Hematopoietic multipotent progenitor cell treated with erythropoietin and hydrocortisone succinate and interleukin-3 and kit ligand, for 6 days (in vitro differentiated cells): ENCODE measurements at places on chromosomes 4 and X.

- DNase-seq = no peak
Observed at GRCh38 chr4:109254845-109255244, 47.6 kb downstream of the COL25A1 start.

DNA sequence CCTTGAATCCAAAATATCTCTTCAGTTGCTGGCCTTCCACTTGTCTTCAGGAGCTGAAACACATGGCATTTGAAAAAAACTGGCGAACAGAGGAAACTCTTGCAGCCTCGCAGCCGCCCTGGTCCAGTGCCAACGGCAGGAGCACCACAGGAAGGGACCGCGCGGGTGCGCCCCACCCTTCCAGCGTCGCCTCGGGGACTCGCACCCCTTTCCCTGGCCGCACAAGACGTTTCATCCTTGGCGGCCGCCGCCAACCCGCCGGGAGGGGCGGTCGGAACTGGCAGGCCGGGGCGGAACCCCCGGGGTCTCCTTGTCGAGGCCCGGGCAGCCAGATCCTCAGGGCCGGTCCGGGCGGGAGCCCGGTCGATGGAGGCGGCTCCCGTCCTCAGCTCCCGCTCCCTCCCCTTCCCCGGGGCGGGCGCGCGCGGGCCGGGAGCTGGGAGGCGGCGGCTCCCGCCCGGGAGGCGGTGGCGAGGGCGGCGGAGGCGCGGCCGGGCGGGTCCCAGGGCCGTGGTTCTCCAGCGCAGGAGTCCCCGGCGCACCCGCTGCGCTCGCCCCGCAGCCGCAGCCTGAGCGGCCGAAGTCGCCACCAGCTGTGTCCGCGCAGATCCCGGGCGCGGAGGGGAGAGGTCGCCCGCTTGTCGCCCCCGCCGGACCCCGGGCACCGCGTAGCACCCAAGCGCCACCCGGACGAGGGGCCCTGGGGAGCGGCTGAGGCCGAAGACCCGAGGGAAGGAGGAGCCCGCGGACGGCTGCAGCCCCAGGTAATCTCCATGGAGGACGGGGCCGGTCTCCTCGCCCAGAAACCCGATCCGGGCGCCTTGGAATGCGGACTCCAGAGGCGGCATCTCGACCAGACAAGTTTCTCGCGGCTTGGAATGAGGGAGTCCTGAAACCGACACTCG, 886 bp upstream of the NDST3 start:
- peak; percentile 75 for DNase-seq

DNA sequence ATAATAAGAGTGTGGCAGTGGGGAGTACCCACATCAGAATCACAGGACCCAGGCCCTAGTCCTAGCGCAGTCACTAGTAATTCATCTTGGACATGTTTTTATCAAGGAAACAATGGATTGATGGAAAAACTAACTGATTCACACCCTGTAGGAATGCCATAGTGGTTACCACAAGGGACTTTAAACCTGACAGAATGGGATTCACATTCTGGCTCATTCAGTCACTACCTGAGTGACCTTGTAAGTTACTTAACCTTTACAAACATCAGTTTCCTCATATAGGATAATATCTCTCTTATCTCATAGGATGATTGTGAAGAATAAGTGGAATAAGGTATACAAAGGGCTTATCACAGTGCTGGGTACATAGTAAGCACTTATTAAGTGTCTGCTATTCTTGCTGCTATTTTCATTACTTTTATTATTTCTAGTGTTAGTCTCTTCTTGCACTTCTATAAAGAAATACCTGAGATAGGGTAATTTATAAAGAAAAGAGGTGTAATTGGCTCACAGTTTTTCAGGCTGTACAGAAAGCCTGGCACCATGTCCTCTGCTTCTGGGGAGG, 247.5 kb upstream of the KLF3 start:
- DNase-seq = no peak

GRCh38 chr4:66974665-66975064, 570.6 kb downstream of the CENPC start:
- DNase-seq = no peak

GRCh38 chr4:60790608-60791007, 409.5 kb upstream of the ADGRL3 start:
- DNase-seq = no peak

GRCh38 chr4:36427696-36428095, 146.3 kb downstream of the DTHD1 start:
- no peak for DNase-seq

DNA sequence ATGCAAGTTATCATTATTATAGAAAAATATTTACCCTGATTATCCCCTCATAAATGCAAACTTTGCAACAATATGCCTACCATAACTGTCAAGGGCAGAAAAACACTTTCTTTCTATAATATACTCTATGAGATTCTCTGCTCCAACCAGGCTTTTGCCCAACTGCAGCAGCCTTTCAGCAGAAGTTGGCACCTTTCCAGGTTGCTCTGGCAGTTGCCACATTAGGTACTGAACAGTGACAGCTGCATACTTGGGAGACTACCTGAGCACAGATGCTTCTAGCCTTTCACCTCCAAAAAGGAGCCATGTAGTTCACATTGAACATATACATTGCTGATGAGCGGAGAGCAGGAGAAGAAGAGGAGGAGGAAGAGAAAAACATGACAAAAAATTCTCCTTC, 69.5 kb upstream of the BRWD3 start:
- DNase-seq = peak; percentile 36

GRCh38 chr4:11632025-11632424, 203.3 kb upstream of the HS3ST1 start:
- no peak for DNase-seq

GRCh38 chr4:140151699-140152012, 2.3 kb downstream of the MAML3 start:
- peak; percentile 98 for DNase-seq

DNA sequence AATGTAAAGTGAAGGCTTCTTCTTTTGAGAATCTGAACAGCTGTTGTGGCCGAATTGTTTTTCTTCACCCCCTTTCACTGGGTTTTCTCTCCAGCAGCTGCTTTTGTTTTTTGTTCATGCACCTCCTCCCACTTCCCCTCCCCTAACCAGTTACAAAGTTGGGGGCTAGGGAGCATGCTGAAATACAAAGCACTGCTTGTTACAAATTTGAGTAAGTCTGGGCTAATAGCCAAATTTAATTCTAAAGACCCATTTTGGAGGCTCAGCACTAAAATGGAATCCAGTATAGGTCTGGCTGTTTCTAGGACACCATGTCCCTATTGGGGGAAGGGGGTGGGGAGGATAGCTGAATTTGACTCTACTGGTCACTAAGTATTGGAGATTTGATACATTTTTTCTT, 89.2 kb upstream of the GPM6B start:
- no peak for DNase-seq

DNA sequence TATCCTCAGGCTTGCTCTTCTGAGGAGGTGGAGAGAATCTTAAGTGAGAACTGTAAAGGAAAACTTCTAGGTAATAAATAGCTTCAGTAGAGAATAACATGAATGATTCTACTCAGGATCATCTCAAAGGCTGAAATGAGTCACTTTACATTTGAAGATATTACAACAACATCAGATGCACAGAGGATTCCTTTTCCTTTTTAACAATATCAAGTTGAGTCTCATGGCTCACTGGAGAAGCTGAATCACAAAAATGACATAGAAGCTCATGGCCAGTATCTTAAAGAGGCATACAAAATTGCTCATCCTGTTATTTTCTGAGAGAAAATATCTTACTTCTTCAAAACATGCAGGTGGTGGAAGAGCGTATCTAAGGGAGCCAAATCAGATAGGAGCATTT, 72.5 kb upstream of the EMCN start:
- DNase-seq = no peak

GRCh38 chr4:122480655-122481487, 24.3 kb upstream of the IL2 start:
- peak; percentile 33 for DNase-seq

GRCh38 chr4:33493231-33493630, 2751.1 kb downstream of the ARAP2 start:
- DNase-seq = no peak

GRCh38 chr4:145934434-145935047, 4.1 kb downstream of the ZNF827 start:
- DNase-seq = peak; percentile 53

DNA sequence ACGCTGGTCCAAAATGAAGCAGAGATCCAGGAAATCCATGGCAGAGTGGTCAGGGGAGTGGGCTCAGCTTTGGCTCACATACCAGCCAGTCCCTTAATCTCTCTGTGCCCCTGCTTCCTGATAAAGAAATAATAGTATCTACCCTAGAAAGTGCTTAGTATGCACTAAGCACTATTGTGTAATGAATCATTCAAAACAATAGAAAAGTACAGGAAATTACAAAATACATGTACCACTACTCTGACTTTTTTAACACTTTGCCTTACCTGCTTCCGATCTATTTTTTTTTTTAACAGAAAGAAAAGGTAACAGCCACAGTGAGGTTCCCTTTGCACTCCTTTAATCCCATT, 49.9 kb downstream of the TBC1D9 start:
- DNase-seq = no peak

DNA sequence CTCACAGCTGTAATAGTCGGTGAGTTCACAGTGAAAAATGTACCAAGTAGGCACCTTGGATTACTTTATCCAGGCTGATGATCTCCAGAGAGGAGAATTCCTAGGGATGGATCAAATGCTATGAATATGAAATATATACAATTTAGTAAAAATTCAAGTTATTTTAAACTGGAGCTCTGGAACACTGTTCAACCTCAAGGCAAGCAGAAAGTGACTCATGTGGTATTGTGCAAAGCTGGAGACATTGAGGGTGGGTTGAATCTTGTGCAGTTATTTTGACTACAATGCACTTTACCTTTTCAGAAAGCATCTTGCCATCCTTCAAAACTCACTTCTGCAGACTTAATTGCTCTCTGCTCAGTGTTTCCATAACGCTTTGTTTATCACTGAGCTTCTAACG, 43.4 kb downstream of the OSTC start:
- DNase-seq = no peak

- no peak for DNase-seq
Observed at GRCh38 chr4:51880016-51880915, 37.3 kb downstream of the DCUN1D4 start.

DNA sequence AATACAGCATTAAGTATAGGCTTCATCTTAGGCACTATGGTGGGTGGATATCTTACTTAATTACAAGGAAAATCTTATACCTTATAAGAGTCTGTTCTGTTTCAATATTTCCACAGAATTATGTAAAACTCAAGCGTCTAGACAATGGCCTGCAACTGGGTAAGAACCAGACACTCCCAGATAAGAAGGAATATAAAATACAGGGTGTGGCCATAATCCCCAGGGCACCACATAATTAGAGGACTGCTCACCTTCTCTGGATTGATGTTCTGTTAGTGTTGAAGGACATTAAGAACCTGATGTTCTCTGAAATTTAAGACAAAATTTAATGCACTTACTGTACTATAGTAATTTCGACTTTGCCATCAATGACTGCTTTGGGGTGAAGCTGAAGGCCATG, 198.2 kb upstream of the ARSJ start:
- no peak for DNase-seq

DNA sequence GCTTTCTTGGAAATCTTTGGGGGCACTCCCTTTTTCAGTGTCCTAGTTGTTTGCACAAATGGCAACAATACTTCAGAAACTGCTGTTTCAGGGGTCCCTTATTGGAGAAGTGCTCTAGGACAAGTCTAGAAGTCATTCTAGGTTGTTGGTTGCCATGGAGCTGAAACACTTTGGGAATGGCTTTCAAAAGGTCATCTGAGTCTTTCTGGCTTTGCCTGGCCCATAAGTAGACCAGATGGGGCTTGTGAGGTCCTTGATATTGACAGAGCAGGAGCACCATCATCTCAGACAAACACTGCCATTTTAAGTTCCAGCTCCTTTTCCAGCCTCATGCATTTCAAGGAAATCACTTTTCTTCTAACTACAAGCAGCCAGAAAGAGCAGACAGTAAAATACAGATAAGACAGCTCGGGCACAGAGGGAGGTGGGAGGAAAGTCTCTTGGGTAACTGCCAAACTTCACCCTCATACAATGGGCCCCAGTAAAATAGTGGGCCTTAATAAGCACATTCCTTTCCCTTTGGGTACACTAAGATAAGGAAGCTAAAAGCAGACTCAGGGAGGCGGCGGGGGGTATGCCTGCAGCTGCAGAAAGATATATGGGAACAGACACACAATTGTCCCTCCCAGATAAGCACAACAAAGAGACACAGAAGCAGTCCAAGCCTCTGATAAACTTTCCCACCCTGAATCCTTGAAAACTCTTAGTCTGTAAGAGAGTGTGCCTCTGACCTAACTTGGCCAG, 8.5 kb upstream of the NXF3 start:
- peak; percentile 90 for DNase-seq

DNA sequence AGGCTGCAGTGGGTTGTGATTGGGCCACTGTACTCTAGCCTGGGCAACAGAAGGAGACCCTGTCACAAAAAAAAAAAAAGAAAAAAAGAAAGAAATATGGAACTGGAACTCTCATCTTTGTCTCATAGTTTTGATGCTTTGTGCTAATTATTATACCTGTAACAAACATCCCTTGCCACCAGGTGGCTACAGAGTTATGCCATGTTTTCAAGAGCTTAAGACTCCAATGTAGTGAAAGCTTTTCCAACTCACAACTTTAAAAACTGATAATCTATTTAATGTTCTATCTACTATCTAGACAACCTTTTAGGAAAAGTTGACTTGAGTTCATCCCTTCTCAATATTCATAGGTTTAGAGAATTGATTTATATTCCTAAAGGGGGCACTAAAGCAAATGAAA, 42.4 kb downstream of the HTR2C start:
- DNase-seq = peak; percentile 12

DNA sequence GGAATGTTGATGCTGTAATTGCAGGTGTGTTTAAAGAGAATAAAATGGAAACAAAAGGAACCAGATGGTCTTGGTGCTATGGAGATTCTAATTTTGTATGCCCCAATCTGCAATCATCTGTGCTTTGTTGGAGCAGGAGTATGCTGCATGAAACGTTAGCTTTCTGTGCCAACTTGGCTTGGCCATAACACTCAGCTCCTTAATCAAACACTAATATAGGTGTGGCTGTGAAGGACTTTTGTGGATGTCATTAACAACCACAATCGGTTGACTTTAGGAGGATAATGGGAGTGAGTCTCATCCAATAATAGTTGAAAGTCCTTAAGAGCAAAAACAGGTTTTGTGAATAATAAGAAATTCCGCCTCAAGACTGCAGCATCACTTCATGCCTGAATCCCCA, 399.2 kb downstream of the NLGN4X start:
- no peak for DNase-seq

DNA sequence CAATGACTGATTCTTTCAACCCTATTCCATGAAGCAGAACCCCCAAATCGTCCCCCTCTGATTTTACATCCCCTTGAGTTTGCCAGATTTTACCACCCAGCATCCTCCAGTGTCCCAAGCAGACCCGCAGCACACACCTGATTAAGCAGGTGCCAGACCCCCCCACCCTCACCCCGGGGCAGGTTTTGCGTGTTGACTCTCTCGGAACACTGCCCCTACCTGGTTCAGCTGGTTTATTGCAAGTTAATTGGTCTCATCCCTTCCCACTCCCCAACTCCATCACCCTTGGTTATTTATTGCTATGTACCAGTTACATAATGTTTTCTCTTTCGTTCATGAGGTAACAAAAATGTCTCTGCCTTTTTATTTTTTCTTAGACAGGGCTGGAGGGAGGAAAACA, 258.4 kb downstream of the BCOR start:
- no peak for DNase-seq
